ENCODE measurements at places on chromosomes 5 and 9. TPM values are rescaled to one million over a fixed set of nuclear protein-coding genes. Genes with fewer than 3 reads are reported as not detected.

SEMA5A gene
- total RNA-seq, result 38.9 TPM

DNA sequence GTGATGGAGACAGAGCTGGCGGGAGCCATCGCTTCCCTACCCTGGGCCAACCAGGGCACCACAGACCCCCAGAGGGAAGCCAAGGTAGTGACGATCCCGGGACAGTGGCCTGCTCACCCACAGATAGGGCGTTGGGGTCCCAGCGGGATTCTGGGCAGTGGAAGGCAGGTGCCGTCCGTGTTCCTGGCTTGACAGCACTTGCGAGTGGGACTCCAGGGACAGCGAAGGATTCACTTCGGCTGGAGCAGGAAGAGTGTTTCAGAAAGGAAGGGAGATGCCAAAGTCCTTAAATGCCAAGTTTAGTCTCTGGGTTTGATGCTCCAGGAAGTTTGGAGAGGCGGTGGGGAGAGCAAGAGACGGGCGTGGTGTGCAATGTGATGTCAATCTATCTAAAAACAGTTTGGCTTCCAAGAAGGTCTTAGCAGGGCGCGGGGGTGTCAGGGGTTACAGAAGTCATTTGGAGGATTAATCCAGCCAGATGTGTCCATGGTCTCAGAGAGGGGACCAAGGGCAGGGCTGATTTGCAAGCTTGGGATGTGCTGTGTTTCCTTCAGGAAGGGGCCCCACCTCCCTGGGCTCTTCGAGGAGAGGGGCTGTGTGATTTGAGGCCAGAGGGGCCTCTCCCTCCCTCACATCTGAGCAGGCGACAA is 74.9 kb downstream of the NTNG2 start:
- DNase-seq, result no peak

- DNase-seq, result no peak
Measured at GRCh38 chr5:10863763-10864383, 102.8 kb upstream of the DAP start.

DNA sequence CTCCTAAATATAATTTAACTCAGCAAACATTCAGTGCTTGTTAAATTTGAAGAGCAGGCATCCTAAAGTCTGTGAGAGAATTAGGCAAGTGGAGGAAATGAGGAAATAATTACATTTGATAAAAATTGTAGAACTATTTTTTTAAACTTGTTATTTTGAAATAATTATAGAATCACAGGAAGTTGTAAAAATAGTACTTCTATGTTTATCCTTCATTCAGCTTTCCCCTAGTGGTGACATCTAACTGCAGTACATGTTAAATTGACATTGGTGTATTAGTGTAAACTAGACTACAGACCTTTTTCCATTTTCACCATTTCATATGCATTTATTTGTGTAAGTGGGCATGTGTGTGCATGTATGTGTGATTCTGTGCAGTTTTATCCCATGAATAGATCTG is 51.6 kb downstream of the F2RL2 start:
- DNase-seq, result no peak

DNA sequence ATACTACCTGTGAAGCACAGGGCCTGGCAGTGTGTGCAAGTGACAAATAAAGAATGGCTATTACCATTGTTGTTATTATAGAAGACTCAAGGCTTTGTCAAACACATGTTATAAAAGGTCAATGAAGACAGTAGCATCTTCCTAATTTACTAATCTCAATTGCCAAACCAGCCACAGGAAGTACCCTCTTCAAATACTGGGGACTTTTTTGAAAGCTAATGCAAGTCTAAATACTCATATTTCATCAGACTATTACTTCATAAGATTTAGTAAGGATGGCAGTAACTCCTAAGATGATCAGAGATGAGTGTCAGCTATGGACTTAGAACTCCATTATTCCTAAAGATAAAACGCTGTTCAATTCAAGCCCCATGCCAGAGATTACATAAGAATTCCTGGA is 43.0 kb downstream of the GNAQ start:
- no peak for DNase-seq

DNA sequence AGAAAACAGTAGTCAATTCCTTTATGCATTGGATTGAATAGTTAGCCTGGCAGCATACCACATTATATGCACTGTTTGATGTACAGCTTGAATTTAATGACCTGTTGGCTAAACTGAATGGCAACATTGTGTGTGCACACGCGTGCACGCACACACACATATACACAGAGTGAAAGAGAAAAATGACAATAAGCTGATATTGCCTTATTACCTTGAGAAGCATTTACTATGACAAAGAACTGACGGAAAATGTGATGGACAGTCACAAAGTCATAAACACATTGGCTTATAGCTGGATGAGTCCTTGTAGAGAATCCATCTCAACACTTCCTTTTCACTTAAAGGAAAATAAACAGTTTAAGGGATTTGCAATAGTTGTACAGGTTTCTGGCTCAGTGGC is 15.5 kb downstream of the JAKMIP2 start:
- no peak for DNase-seq

DNA sequence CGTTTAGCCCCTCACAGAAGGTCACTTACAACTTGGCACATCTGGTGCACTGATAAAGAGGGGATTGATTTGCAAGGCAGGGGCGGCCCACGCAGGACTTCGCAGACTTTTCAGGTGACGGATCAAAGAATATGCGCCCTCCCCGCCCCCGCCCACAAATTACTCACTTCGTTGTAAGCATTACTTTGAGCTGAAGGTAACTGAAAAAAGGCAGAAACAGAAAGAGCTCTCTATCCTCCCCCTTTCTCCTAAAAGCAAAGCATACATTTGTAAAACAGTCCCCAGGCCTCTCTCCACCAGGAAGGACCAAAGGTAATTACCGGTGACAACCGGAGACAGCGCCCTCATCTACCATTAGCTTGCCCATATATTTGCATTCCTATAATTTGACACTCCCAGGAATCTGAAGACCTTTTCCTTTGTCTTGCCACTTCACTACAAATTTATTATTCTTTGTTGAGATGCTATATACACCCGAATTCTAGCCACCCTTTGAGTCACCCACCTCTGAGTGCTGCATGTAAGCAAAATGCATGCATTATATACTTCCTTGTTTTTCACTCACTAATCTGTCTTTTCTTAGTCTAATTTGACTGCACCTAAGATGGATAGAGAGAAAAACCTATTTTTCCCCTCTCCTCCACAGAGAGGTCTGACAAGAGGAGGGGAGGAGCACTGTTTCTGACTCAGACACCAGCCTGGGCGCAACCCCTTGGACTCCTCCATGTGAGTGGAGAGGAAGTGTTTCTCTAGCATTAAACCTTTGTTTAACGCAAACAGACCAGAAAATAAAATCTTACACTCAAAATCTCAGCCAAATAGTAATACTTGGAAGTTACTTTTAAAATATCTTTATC is 74.7 kb upstream of the SPIN1 start:
- no peak for DNase-seq
